Stimulated activated naive CD4-positive, alpha-beta T cell (primary cell): ENCODE measurements at places on chromosomes 7 and 10.

DNA sequence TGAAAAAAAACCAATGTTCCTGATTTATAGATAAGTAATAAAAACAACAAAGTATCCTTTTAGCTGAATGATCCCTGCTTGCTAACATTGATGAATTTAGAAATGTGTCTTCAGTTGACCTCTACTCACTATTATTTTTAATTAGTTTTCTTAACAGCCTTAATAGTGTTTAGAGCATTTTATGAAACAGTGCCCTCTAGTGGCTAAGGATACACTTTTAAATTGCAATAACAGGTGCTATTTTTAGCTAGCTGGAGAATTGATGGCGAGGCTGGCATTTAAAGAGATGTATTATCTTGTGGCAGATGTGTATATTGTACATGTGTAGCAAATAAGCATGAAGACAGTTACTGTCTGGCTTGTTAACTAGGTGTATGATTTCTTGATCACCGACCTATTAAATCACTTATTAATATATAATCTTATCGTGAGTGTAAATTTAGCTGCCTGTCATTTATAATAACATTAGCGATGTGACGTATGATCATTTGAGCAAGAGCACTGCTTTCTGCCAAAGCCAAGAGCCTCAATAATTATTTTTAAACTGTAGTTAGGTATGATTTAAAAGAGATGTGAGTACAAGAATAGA is 451.9 kb downstream of the DPP6 start:
- no peak for DNase-seq

GRCh38 chr7:134785842-134786241 is 6.4 kb downstream of the CALD1 start:
- DNase-seq, result no peak

DNA sequence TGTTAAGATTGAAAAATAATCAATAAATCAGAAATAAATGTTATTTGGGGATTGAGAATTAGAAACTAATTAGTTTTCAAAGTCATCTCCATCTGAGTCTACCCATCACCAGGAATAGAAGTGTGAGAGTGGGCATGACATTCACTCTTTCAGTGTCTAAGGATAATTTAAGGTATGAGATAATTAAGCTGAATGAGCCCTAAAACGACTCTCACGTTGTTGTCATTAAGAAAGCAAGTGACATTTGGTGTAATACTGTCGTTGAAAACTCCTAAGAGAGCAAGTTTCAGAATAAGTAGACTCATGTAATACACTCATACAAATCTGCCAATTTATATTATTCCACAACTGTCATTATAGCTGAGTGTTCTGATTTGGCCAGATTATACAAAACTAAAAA is 7.1 kb downstream of the AGMO start:
- DNase-seq, result no peak

GRCh38 chr7:151017953-151018420 is 6.3 kb downstream of the ATG9B start:
- peak; percentile 79 for DNase-seq

DNA sequence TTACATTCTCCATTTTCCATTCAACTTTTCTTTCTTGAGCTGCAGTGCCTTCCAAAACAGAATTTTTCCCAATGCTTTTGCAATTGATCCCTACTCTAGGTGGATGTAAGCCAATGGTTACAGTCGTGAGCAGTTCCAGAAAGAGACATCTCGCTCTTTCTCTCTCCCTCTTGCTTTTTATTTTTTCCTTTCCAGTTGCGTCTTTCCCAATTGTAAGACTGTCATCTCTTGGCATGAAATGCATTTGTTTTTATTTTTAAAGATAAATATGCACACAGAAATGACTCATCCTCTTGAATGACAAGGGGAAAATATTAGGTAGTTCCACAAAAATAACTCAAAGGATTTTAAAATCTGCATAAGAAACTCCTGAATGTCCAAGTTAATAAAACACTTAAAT is 25.1 kb downstream of the GLI3 start:
- DNase-seq, result no peak

DNA sequence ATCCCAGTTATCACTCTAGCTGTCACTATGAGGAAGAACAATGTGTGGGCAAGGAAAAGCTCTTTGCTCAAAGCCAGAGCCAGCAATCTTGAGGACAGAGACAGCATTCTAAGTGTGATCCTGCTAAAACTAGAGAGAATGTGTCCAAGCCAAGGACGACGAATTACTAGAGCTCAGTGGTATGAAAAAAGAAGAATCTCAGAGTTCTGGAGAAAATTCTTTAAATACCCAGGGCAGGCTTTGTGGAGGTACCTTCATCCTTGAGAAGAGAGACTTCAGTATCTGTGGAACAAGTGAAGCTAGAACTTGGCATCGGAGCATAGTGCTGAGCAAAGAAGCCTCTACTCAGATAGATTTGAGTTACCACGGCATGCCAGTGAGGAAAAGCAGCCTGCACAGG is 209.8 kb downstream of the TRIL start:
- no peak for DNase-seq

DNA sequence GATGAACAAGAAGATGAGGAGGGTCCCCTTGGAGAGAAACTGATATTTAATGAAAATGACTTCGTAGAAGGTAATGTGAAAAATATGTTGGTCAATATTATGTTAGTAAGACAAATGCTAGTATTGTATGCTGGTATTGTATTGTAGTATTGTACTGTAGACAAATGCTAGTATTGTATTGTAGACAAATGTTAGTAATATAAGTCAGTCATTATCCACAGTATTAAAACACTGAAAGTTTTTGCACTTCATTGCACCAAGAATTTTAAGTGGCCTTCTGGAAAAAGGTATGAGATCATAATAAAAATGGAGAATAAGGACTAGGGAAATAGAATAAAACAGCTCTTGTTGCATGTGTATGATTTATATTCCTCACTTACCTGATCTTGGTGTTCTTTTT is 17.5 kb downstream of the CSGALNACT2 start:
- no peak for DNase-seq

GRCh38 chr7:158556721-158557440 is 30.7 kb downstream of the PTPRN2 start:
- no peak for DNase-seq
